NCI-H187 treated with DMSO at 0.1 percent for 48 hours (cell line): ENCODE measurements at places on chromosomes 6 and 20.

GRCh38 chr20:16043931-16044330, 529.3 kb downstream of the KIF16B start:
- DNase-seq = no peak

- DNase-seq = no peak
Observed at GRCh38 chr20:58901488-58902402, 49.2 kb downstream of the GNAS start.

- DNase-seq = no peak
Observed at GRCh38 chr6:25942561-25943147, 12.2 kb upstream of the SLC17A2 start.

- DNase-seq = no peak
Observed at GRCh38 chr6:40897390-40898003, 141.5 kb downstream of the UNC5CL start.

DNA sequence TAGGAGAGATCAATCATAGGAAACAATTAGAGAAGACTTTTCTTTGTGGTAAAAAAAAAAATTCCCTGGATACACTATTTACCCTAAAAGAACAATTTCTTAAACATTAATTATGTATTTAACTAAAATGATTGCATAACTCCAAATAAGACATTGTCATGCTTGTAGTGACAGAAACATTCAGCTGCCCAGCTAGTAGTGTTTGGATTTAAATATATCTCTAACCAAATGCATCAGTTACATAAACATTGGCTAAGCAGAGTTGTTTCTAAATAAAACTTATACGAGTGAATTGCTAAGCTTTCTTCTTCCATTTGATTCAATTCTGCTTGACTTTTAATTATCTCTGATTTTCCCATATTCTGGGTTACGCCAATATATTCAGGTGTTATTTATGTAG, 23.7 kb downstream of the MLIP start:
- DNase-seq = no peak

DNA sequence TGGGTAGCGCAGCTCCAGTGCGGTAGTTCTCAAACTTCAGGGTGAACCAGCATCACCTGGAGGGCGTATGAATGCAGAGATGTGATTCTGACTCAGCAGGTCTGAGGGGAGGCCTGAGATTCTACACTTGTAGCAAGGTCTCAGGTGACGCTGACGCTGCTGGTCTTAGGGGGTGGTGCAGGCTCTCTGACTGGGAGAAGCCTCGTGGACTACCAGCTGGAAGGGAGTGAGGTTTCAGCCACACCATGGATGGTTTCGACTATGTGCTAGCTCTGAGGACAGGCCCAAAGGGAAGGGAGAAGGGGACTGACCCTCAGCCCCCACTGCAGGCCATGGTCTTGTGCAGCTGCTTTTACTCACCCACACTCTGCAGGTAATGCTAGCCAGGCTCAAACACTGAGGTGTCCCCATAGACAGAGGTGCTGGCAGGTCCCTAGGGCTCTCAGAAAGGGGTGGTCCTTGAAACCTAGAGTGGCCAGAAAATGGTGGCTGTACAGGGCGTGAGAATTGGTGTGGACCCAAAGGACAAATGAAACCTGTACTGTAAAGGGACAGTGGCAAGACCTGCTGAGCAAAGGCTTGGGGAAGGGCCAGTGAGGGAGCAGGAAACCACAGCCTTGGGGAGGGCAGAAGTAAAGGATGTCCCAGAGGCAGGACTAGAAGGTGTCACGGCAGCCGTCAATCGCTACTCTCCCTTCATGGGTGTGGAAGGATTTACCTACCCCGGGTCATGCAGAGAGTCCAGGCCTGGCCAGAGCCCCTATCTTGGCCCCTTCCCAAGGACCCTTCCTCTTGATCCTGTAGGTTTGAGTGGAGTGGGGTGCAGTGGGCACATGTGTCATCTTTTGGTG, 52.7 kb downstream of the EBF4 start:
- DNase-seq = no peak

- DNase-seq = no peak
Observed at GRCh38 chr20:25480156-25480555, 72.7 kb downstream of the GINS1 start.
